ENCODE measurements at places on chromosomes 7 and 10. TPM values are rescaled to one million over a fixed set of nuclear protein-coding genes. Genes with fewer than 3 reads are reported as not detected.

RARRES2 gene
- polyA plus RNA-seq, result 7.0 TPM

ZMYND11 gene
- 76.0 TPM for polyA plus RNA-seq

NPFFR1 gene
- not detected for polyA plus RNA-seq

KIN gene
- polyA plus RNA-seq, result 10.2 TPM

SPACDR gene
- polyA plus RNA-seq, result 0.76 TPM

NEUROG3 gene
- not detected for polyA plus RNA-seq

AIMP2 gene
- 58.5 TPM for polyA plus RNA-seq

CFTR gene
- polyA plus RNA-seq, result 0.16 TPM

CPEB3 gene
- 0.36 TPM for polyA plus RNA-seq

TRIM74 gene
- polyA plus RNA-seq, result 0.09 TPM

MPP7 gene
- 0.61 TPM for polyA plus RNA-seq

FAM221A gene
- polyA plus RNA-seq, result 3.5 TPM

EGFR gene
- 59.0 TPM for polyA plus RNA-seq

CAV2 gene
- 265 TPM for polyA plus RNA-seq

AKR1C4 gene
- polyA plus RNA-seq, result not detected

TMEM139 gene
- not detected for polyA plus RNA-seq

CRYGN gene
- not detected for polyA plus RNA-seq

DNA sequence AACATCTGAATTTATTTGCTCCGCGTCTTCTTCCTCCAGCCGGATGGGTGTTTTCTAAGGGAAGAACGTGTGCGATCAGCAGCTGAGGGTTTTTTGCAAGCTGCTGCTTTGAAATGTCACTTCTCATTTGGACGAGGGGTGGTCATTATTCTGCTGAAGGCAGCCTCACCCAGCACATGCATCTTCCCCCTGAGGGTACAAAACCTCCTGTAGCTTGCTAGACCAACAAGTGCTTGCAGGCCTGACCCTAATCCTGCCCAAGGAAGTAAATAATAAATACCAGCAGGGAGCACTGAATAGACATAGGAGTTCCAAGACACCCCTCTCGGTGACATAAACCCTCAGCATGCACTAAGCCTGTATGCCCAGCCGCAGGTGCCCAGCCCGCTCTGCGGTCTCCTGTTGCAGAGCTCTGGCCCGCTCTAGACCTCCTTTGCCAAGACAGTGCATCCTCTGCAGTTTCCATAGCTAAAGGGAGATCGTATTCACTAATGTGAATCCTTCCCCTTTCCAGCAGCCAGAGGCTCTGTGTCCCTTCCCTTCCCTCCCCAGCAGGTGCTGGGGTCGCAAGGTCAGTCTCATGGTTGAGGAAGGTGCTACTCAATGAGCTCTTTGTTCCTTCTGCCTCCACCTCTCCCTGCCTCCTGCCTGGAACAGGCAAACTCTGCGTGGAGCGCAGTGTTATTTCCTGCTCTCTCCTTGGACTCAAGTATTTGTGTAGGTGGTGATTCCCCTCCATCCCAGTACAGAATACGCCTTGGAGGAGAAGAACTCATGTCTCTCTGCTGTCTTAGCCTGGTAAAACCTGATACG, 36.6 kb downstream of the SBDS start:
- DNase-seq, result no peak

- DNase-seq, result no peak
These were observed 621 bp upstream of the CAV1 start for GRCh38 chr7:116524221-116524608.

- no peak for DNase-seq
These were observed 12.5 kb upstream of the DDIT4 start for GRCh38 chr10:72260976-72261783.

- no peak for DNase-seq
These were observed 5.5 kb upstream of the DUSP5 start for GRCh38 chr10:110492069-110492822.

DNA sequence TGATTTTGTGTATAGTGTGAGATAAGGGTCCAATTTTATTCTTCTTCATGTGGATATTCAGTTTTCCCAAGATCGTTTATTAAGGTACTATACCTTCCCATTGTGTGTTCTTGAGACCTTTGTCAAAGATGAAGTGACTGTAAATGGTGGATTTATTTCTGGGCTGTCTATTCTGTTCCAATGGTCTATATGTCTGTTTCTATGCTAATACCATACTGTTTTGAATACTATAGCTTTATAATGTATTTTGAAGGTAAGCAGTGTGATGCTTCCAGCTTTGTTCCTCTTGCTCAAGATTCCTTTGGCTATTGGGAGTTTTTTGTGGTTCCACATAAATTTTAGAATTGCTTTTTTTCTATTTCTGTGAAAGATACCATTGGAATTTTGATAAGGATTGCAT, 8.7 kb upstream of the VWDE start:
- DNase-seq, result no peak

- DNase-seq, result no peak
These were observed 4.1 kb downstream of the OTUD1 start for GRCh38 chr10:23442936-23443335.

GRCh38 chr7:123916240-123916724, 8.8 kb upstream of the SPAM1 start:
- no peak for DNase-seq

DNA sequence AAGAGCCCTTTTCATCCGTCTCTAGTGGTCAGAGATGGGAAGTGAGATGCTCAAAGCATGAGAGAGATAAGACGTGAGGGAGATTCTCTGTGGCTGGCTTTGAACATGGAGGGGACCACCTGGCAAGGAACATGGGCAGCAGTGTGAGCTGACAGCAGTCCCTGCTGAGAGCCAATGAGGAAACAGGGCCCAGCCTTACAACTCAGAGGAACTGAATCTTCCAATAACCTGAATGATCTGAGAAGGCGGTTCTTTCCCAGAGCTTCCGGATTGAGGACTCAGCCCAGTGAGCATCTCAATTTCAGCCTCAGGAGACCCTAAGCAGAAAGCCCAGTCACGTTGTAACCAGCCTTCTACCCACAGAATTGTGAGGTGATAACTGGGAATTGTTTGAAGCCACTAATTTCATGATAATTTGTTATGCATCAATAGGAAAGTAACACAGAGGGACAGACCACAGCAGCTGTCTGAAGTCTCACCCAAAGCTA, 33.9 kb upstream of the IKZF1 start:
- no peak for DNase-seq

- DNase-seq, result no peak
These were observed 63.5 kb downstream of the LGI1 start for GRCh38 chr10:93821051-93821772.

GRCh38 chr10:100146875-100147650, 38.8 kb downstream of the ERLIN1 start:
- DNase-seq, result no peak

- DNase-seq, result no peak
These were observed 139.4 kb upstream of the PHYHIPL start for GRCh38 chr10:59037018-59037389.

- DNase-seq, result no peak
These were observed 4.9 kb downstream of the DLX5 start for GRCh38 chr7:97019710-97020225.

GRCh38 chr10:27838361-27838760, 92.7 kb upstream of the MKX start:
- DNase-seq, result no peak

DNA sequence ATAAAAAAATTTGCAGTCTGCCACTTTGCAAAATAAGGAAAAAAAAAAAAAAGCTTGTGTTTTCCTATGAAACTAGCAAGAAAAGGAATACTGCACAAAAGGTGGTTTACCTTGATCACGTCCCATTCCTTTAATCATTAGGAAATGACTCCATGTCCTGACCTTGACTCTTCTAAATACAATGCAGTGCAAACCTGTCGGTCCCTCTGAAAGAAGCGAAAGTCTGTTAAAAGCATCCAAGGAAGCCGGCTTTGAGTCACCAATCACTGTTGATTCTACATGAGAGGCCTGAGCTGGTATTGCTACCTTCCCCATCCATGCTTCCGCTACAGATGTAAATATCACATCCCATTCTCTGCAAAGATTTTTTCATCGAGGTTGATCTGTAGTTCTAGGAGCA, 652.1 kb downstream of the SDK1 start:
- no peak for DNase-seq

GRCh38 chr10:86308056-86308455, 58.5 kb downstream of the GRID1 start:
- DNase-seq, result no peak

DNA sequence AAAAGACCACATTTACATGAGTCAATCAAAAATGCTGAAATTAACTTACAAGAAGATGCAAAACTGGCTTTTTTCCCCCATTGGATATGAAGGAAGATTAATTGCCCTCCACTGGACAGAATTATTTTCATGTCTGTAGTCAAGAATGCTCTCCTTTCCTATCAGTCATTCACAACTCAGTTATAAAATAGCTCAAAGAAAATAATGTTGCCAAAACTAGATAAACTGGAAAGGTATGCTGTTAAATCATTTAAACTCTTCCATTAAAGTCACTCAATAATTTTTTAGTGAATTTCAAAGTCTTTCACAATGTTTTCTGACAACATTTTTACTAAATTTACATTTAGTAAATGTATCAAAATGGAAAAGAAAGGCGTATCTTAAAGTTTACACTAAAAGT, 384.5 kb downstream of the HGF start:
- DNase-seq, result no peak

DNA sequence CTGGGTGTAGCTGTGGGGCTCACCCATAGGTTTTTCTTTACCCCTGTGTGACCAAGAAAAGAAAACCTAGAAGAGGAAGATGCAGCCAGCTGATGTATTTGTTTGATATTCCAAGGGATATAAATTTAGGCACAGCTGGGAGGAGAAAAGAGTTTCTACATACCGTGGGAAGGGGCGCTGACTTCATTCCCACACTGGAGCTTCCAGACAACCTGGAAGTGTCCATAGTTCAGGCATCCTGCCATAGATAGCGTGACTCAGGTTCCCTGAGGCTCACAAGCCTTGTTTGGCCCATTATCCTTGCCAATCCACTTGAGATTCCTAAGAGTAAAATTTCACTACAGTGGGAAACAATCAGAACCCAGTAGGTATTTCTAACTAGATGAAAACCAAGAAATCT, 371.7 kb upstream of the NRP1 start:
- DNase-seq, result peak; percentile 18

DNA sequence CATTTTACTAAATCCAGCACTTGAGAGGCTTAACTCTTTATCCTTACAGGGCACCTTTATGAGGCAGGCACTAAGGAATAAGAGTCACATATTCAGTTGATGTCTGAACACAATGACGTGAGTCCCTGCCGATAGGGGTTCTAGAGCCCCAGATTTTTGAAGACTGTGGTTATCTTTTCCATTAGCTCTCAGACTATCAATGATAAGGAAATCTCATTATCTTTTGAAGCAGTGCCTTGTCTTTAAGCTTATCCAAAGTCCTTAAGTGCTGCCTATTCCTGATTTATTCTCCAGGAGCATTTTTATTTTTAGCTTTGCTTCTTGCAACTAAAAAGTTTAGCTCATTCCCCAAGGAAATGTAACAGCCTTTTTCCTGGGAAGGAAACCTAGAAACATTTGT, 444.1 kb upstream of the LRRN3 start:
- no peak for DNase-seq

DNA sequence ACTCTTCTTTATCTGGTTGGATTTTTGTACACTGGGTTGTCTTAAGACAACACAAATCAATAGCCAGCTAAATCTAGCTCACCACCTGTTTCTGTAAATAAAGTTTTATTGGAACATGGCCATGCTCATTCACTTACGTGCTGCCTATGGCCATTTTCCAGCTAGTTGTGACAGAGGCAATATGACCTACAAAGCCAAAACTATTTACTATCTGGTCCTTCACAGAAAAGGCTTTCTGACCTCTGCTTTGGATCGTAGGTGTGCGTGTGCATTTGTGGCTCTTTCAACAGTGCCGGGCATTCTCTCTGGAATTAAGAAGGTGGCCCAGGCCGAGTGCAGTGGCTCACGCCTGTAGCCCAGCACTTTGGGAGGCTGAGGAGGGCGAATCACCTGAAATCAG, 45.5 kb downstream of the NRAP start:
- no peak for DNase-seq

DNA sequence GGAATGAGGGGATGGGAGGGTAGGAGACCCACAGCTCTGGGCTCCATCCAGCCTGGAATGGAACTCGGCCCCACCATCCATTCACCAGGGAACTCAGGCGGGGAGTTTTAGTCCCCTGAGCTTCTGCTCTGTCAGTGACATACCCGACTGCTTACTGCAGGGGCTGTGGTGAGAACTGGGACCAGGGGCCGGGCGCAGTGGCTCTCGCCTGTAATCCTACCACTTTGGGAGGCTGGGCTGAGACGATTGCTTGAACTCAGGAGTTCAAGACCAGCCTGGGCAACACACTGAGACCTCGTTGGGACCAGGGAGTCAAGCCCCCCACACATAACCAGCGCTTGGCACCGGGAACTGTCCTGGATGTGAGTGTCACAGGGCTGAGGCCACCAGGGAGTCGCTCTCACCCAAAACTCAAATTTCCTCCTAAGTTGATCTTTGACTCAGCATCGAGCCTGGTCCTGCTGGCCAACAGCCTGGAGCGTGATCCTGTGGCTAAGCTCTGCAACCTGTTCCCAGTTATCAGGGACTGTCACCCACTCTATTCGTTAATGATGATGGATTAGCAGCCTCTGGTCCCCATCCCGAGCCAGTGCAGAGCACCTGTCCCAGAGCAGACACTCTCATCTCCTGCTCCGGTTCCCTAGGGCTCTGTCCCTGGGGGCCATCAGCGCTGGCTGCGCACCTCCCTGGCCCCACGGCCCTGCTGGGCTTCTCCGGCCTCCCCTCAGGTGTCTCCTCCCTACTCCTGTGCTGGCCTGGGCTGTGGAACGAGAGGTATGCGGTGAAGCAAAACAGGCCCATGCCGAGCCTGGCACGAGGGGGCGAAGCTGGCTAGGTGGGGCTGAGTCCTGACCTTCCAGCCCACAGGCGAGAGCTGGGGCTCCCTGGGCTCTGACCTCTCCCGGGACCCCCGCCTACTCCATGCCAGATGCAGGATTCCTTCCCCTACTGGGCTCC, 902 bp upstream of the CLDN15 start:
- no peak for DNase-seq

GRCh38 chr7:151688236-151688780, 168.6 kb upstream of the RHEB start:
- no peak for DNase-seq

GRCh38 chr7:54541669-54542625, at the start of gene VSTM2A:
Gene VSTM2A, plus strand, starts transcription at chr7:54542375. Its CDS starts 356 bp downstream, at chr7:54542731.
- no peak for DNase-seq

- DNase-seq, result no peak
These were observed 6.3 kb downstream of the CFAP69 start for GRCh38 chr7:90251304-90251635.

GRCh38 chr7:148483515-148484308, 106.9 kb upstream of the C7orf33 start:
- DNase-seq, result no peak

GRCh38 chr7:109950256-109950655, 1140.7 kb upstream of the LRRN3 start:
- no peak for DNase-seq

GRCh38 chr10:73959484-73960243, 38.3 kb upstream of the VCL start:
- DNase-seq, result no peak

- DNase-seq, result no peak
These were observed 44.1 kb downstream of the HTR7 start for GRCh38 chr10:90813594-90814365.
